ENCODE measurements at places on chromosomes 6 and 20. TPM values are rescaled to one million over a fixed set of nuclear protein-coding genes. Genes with fewer than 3 reads are reported as not detected.

The ETV7 gene
- 7.6 TPM for total RNA-seq

The C20orf202 gene
- 1.2 TPM for total RNA-seq

The STXBP5 gene
- 33.8 TPM for total RNA-seq

The C6orf58 gene
- total RNA-seq, result 0.55 TPM

The TPD52L1 gene
- total RNA-seq, result 54.8 TPM

The FAXC gene
- 2.7 TPM for total RNA-seq

The SLC35D3 gene
- not detected for total RNA-seq

The NFATC2 gene
- total RNA-seq, result 10.6 TPM

The CNKSR3 gene
- 22.1 TPM for total RNA-seq

The ABT1 gene
- 17.0 TPM for total RNA-seq

The B3GAT2 gene
- not detected for total RNA-seq

The XKR7 gene
- 0.05 TPM for total RNA-seq

The C6orf15 gene
- not detected for total RNA-seq

The LPIN3 gene
- total RNA-seq, result 30.4 TPM

The CYB5R4 gene
- 22.2 TPM for total RNA-seq

The OXT gene
- not detected for total RNA-seq

The MUCL3 gene
- total RNA-seq, result not detected

The MAPK13 gene
- total RNA-seq, result 70.3 TPM

The OVOL2 gene
- total RNA-seq, result 16.2 TPM

The LY6G6D gene
- total RNA-seq, result not detected

The SLC35F1 gene
- 0.91 TPM for total RNA-seq

The BPIFA1 gene
- not detected for total RNA-seq

The C20orf141 gene
- total RNA-seq, result not detected

The TMEM181 gene
- 38.3 TPM for total RNA-seq

The SLC32A1 gene
- not detected for total RNA-seq

The TMEM217 gene
- 1.2 TPM for total RNA-seq

The FAM83B gene
- 24.9 TPM for total RNA-seq

The PDE10A gene
- total RNA-seq, result 47.0 TPM

The CHRNA4 gene
- total RNA-seq, result not detected

The FAM217A gene
- total RNA-seq, result not detected

The C20orf144 gene
- not detected for total RNA-seq

The NMBR gene
- total RNA-seq, result not detected

The LAMA2 gene
- 43.4 TPM for total RNA-seq

The ADAT2 gene
- 19.7 TPM for total RNA-seq

The FOXF2 gene
- total RNA-seq, result 3.4 TPM

The MDFI gene
- total RNA-seq, result 36.7 TPM

The TSPO2 gene
- not detected for total RNA-seq

The HLA-DQA2 gene
- total RNA-seq, result 5.7 TPM

The DUSP15 gene
- 4.7 TPM for total RNA-seq

The CTAGE9 gene
- total RNA-seq, result not detected

The ZNF334 gene
- total RNA-seq, result 18.7 TPM

The STX11 gene
- 5.8 TPM for total RNA-seq

The SSTR4 gene
- not detected for total RNA-seq

The SLPI gene
- total RNA-seq, result 301 TPM

The LY86 gene
- 1.8 TPM for total RNA-seq

The CFAP61 gene
- 0.39 TPM for total RNA-seq
